ENCODE measurements at places on chromosomes 11 and 22.

- DNase-seq, result no peak
These were observed 104.3 kb downstream of the SPATA19 start for GRCh38 chr11:133740963-133741362.

GRCh38 chr11:35951680-35952079, 7.8 kb downstream of the LDLRAD3 start:
- no peak for DNase-seq

DNA sequence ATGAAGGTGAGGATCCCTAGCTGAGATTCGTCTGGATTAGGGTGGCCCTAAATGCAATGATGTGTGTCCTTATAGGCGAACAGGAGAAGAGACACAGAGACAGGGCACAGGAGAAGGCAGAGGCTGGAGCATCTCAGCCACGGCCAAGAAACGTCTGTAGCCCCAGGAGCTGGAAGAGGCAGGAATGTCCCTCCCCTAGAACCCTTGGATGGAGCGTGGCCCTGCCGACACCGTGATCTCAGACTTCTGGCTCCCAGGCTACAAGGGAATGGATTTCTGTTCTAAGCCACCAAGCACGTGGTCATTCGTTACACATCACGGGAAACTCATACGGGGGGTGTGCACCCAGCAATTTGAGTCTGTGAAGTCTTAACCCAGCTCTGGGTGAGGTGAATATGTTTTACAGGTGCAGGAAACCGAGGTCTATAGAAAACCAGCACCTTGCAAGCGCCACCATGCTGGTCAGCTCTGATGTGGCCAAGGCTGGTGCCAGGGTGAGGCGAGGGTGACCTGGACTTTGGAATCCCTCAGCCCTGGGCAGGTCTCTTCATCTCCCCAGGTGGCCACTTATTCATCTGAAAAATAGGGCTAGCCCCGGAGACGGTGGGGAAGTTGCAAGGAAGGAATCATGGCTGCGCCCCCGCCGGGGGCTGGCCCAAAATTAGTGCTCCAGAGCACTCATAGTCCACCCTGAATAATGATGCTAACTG, 89.5 kb upstream of the FGF3 start:
- DNase-seq, result no peak

GRCh38 chr11:33366918-33367317, 109.7 kb downstream of the HIPK3 start:
- peak; percentile 49 for DNase-seq

- no peak for DNase-seq
These were observed 141.3 kb upstream of the CCDC90B start for GRCh38 chr11:83427501-83427900.

DNA sequence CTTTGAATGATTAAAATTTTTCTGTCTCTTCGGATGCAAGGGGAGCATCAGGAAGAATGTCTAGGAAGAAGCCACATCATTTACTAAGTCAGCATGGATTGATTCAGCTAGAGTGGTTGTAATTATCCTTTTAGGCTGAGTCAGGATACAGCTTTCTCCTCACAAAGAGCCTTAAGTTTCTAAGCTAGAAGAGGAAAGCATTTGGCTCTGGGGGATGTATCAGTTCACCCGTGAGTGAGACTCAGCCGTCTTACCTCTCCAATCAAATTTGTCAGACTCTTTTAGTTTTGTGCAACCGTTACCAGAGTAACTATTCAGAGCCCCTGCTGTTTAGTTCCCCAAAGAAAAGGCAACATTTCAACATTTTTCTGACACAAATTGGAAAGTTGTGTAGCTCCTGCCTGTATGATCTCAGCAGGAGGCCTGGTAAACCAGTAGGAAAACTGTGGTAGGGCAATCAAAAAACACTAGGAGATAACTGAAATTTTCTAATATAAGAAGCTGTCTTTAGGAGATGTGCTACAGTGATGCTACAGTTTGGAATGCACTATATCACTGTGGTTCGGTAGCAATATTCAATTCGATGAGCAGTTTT, 432.4 kb upstream of the LUZP2 start:
- no peak for DNase-seq

GRCh38 chr22:43844560-43845545, 17.5 kb downstream of the SULT4A1 start:
- DNase-seq, result no peak

DNA sequence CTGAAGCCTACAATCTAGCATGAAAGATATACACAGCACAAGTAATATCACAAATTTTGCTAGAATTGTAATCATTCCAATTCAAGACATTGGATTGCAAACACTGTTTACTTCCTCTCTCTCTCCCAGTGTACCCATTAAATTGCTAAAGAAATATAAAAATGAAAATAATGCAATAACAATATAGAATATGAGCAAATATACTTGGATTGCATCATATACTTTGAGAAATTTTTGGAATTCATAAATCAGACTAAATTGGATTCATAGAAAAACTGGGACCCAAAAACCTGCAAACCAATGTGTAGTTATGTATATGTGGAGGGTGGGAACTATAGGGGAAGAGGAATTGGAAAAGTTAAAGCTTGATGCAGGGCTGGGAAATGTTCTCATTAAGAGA, 25.0 kb upstream of the OR56A1 start:
- no peak for DNase-seq

DNA sequence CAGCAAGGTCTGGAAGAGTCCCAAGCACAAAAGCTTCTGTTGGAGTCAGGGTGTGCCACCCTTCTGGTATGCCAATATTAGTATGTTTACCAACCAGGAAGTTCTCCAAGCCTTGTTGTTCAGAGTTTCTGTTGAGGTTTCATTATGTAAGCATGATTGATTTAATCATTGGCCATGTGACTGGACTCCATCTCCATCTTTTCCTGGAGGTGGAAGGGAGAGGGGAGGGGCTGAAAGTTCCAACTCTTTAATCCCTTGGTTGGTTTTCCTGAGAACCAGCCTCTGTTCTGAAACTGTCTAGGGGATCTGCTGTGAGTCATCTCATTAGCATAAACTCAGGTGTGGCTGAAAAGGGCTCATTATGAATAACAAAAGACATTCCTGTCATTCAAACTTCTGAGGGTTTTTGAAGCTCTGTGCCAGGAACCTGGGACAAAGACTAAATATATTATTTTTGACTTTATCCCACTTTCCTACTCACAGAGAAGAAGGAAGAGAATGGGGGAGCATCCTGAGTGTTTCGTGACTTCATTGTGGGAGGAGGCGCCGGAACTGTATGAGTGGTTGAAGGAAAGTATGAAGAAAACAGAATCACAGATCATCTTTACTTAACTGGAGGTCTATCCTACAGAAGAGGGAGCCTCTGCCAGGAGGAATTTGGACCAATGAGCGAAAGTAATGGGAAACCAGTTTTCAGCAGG, 138.2 kb downstream of the NECTIN1 start:
- peak; percentile 73 for DNase-seq

- no peak for DNase-seq
These were observed 9.0 kb downstream of the USP2 start for GRCh38 chr11:119372260-119373058.

DNA sequence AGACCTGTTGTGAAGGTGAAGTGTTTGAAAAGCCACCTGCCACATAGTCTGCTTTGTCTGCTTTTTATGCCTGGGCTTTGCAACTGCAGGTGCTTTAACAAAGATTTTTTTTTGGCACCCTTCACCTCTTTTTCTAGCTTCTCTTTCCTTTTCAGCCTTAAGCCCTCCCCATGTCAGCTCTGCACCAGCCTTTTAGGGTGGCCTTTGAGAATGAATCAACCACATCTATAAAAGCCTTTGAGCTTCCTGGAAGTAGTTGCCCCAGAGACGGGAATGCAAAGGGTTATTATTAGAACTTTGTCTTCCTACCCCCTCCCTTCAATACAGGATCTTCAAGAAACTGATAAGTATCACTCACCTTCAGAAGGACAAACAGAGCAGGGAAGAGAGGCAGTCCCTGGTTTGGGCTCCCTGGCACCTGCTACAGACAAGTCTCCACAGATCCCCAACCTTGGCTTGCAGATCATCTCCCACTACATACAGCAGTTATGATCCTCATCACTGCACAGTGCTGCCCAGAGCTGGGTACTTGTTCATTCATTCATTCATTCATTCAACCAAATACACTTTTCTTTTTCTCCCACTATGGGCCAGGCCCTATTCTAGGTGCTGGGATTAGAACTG, 8.0 kb downstream of the PVALB start:
- DNase-seq, result no peak

DNA sequence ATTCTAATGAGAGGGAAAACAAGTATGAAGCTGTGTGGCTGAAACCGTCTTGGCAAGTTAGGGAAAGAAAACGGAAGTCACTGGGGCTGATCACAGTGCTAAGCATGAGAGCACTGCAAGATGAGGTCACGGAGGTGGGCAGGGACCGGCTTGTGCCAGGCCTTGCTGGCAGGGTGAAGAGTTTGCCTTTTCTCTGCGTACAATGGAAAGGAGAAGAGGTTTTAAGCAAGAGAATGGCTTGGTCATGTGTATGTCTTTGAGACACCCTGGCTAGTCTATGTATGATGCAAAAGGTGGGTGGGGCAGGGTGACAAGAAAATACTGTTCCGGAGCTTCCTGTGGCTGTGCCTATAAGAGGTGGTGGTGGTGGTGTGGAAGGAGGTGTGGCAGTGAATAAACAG, 567.9 kb downstream of the NTM start:
- no peak for DNase-seq

- peak; percentile 18 for DNase-seq
These were observed 74.3 kb downstream of the BTBD10 start for GRCh38 chr11:13388741-13389140.

Measured in NCI-H526 (cell line).